CD4-positive, alpha-beta memory T cell (primary cell): ENCODE measurements at places on chromosomes 5 and 9.

DNA sequence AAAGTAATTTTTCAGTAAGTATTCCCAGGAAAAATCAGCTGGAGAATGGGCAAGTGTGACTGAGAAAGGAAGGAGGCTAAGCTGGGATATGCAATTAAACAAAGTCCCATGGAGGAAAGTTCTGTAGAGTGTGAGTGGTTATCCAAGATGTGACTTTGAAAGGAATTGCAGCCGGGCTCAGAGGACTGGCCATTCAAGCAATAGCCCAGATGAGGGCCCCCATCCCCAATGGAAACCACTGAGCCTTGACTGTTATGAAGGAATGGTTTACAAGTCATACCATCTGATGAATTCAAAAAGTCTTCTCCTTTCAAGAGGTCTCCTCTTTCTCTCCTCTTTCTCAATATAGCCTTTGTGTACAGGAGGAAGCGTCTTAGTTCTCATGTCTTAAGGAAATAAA, 6.5 kb downstream of the LVRN start:
- DNase-seq: no peak

GRCh38 chr9:133531293-133531692, 3.2 kb upstream of the ADAMTSL2 start:
- DNase-seq: no peak

DNA sequence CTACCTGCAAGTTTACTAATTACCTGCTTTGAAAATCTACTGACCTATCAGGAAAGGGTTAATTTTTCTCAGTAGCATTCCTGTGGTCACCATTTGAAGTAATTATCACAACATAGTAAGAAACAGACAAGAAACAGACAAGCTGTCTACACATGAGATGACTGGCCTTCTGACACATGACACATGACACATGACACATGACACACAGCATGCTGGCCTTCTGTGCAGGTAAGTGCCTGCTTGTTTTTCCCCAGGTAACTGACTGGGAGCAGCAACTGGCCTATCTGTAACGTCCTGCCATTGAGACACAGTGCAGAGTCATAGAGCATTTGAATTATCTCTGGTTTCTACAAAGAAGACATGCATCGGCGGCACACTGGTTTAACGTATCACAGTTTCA, 222.4 kb downstream of the CTNND2 start:
- no peak for DNase-seq

DNA sequence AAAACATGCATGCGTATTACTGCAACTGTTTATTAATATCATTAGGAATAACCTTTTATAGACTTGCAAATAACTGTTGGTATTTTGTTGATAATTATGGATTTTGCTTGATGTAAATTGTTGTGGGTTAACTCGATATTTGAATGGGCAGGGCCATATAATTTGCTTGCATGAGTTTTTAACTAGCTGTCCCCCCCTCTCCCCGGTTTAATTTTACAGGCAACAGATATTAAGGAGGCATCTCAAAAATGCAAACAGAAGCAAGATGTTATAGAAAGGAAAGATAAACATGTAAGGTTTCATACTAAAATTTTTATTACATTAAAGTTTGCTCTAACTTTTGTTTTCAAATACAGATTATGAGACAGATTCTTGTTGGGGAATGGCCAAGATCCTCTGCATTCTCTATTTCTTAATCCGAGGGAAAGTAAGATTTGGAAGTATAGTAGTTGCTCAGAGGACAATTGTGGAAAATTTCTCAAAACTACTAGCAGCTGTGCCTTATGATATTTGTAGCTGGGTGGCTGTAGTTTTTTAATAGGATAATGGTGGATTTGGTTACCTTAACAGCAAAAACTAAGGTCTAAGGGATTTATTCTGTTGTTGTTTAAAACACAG, 27.3 kb downstream of the SMC5 start:
- DNase-seq: no peak

GRCh38 chr9:90775657-90776056, 26.0 kb upstream of the SYK start:
- DNase-seq: no peak

DNA sequence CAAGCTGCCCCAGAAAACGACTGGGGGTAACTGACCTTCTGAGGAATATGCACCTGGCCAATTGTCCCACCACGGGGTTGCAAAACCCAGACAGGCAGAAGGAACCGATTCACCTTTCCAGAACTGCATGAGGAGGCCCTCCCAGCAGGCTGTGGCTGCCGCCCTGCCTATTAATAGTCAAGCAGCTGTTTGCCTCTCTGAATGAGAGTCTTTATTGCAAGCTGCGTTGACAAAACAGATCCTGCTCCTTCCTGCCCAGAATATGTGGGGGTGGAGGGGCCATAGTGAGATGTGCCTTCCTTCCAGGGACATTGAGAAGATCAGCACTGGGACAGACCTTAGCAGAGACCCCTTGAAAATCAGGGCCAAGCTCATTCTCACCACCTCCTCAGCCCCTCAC, 18.3 kb upstream of the TCOF1 start:
- no peak for DNase-seq

DNA sequence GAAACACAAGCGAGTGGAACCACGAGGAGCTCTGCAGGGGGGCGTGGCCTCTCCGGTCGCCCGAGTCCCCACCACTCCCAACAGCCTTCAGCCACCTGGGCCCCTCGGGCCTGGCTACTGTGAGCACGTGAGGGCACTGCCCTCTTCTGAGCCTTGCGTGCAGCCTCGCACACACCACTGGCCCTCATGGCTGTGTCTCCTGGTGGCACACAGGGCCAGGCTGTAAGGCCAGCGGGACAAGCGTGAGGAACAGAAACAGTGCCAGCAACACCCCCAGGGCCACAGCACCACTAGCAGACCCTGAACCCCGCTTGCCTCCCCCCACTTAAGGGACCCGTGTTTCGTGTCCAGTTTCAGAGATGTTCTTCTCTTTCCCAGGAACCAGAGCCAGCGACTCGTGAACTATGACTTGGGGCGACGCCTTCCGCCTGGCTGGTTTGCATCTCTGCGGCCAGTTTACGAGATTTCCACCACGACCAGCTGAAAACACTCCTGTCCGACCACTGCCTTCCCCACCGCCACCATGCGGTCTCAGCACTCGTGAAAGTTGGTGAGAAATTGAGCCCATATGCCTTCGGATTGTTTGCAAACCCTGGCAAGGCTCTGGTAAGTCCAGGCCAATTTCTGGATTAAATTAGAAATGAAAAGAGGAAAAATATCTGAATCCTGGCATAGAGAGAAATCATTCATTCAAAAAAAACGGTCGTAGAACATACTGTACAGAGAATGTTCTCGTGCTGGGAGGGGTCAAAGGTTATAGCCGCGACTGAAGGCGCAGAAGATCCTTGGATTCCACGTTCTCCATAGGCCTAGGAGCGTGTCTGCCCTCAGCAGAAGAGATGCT, 135.6 kb downstream of the ZNF354C start:
- no peak for DNase-seq

DNA sequence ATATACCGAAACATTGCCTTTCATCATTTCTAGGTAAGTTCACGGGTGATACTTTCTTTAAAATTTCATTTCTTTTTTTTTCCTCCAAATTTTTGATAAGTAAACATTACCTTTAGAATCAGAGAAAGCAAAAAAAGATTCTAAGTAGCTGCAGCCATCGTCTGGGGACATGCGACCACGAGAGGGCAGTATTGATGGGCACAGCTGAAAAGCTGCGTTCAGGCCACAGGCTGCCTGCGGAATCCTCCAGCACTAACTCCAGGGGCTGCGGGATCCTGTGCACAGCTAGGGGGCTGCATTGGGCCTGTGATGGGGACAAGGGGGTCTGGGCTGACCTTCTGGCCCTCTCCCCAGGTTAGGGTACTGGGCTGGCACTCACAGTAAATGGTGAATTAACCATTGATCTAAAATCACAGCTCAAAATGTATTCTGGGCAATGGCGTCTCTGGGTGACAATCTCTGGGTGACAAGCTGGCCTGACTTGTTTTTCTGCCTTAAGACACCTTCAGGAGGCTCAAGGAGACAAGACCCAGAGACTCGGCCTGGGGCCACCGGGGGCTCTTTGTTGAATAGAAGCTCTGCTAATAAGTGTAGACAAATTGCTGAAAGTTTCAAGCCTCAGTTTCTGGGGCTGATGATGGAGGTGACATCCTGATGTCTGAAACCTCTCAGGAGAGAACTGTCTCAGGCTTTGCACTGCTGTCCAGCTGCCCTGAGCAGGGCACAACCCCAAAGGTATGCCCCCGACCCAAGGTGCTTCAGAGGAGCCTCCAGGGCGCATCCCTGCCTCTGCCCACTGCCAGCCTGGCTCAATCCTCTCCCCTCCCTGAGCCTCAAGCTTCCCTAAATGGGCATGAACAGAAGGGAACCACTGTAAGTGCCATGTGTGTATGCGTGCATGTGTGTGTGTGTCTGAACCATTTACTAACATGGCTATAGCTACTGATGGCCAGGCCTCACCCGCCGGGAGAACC, 44.3 kb upstream of the SARDH start:
- DNase-seq: peak; percentile 47

- DNase-seq: no peak
Measured at GRCh38 chr9:89935801-89936200, 331.0 kb downstream of the GADD45G start.

DNA sequence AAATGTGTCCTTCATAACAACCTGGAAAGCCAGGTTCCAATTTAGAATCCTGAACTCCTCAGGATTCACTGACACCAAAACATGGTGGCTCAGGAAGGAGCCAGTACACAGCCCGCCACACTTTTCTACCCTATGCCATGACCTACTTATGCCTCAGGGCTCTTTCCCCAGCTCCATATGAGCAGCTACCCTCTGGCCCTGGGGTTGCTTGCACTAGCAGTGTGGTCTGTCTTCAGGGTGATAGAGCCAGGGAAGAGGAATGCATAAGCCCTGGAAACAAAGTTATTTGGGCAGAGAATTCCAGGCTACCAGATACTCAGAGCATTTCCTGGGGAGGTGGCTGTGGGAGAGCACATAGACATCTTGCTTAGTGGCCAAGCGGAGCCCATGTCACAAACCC, 15.0 kb upstream of the ECM2 start:
- no peak for DNase-seq

DNA sequence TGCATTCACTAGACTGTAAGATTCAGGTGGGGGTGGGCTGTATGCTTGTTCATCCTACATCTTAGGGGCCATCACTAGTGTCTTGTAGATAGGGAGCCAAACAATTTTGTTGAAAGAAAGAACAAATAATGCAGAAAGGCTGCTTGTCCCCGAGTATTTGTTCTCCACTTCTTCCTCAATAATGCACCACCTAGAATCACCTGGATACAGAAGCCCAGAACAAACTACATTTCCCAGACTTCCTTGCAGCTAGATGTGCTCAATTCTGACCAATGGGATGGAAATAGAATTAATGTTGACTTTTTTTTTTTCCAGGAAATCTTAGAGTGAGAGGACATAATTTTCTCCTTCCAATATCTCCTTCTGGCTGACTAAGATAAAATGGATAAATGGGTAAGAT, 38.9 kb upstream of the TNFSF8 start:
- no peak for DNase-seq
